ENCODE measurements at places on chromosomes 16 and 17.

- DNase-seq: no peak
These were observed 91.1 kb downstream of the C17orf67 start for GRCh38 chr17:56742601-56743000.

DNA sequence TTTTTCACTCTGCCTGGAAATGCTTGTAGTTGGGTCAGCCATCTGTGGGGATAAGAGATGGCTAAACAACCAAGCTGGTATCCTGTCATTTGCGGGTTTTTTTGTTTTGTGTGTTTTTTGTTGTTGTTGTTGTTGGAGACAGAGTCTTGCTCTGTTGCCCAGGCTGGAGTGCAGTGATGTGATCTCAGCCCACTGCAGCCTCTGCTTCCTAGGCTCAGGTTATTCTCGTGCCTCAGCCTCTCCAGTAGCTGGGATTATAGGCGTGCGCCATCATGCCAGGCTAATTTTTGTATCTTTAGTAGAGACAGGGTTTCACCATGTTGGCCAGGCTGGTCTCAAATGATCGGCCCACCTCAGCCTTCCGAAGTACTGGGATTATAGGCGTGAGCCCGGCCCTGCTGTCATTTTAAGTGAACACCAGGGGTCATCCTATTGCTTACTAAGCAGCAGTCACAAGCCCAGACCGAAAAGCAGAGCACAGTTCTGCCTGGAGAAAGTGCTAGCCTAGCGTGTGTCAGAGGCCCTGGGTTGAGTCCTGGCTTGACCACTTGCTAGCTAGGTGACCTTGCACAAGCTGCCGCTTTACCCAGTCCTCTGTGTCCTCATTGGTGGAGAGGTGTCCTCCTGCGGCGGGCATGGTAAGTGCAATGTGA is 4.6 kb downstream of the SMCR8 start:
- DNase-seq: peak; percentile 49

GRCh38 chr16:78537511-78537910 is 438.1 kb downstream of the WWOX start:
- DNase-seq: no peak

DNA sequence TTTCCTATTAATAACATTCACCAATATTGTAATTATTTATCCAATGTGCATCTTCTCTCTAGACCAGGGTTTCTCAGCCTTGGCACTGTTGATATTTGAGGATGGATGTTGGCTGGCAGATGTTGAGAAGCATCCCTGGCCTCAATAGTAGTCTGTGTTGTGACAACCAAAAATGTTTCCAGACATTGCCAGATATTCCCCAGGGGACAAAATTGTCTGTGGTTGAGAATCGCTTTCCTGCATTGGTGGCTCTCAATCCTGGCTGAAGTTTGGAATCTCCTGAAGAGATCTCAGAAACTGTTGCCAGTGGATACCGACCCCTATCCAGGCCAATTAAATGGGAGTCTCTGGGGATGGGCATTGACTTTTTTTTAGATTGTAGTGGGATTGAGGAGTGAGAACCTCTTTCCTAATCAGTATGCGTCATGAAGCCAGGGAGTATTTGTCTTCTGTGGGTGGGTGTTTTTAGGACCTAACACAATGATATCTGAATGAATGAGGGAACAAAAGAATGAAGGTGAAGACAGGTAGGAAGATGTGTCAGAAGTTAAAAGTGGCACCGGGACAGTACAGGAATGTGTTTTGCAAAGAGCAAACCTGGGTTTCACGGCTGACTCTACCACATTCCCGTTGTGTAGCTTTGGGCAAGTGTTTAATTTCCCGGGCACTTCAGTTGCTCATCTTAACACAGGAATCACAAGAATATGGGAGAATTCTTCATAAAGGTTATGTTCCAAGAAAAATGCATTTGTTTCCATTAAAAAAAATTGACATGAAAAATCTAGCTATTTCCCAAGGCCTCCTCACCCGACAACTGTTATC is 24.3 kb downstream of the HSD17B2 start:
- no peak for DNase-seq

DNA sequence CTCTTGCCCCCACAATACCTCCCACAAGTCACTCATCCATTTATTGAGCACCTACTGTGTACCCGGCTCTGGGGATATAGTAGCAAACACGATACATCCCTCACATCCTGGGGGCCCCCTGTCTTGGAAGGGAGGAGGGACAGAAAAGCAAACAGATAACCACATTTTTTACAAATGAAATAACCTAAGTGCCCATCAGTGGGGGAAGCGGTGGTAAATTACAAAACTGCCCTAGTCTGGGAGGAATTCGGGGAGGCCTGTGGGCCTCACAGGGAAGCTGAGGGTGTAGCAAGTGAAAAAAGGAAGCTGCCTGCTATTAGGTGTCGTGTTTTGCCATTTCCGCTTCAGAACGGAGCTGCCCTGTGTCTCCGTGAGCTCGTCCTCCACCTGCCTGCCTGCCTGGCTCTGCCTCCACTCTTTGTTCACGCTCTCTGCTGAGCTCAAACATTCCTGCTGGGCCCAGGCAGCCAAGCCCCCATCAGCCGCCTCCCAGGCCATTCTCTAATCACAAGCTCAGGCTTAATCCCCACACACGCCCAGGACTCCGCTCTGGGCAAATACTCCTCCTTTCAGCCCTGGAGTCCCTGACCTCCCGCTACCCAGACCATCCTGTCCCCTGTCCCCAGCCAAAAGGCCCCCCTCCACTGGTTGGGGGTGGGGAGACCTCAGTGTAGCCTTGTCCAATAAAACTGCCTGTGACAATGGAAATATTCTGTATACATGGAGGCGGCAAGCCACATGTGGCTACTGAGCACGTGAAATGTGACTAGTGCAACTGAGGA is 10.2 kb upstream of the SEC14L5 start:
- DNase-seq: no peak

DNA sequence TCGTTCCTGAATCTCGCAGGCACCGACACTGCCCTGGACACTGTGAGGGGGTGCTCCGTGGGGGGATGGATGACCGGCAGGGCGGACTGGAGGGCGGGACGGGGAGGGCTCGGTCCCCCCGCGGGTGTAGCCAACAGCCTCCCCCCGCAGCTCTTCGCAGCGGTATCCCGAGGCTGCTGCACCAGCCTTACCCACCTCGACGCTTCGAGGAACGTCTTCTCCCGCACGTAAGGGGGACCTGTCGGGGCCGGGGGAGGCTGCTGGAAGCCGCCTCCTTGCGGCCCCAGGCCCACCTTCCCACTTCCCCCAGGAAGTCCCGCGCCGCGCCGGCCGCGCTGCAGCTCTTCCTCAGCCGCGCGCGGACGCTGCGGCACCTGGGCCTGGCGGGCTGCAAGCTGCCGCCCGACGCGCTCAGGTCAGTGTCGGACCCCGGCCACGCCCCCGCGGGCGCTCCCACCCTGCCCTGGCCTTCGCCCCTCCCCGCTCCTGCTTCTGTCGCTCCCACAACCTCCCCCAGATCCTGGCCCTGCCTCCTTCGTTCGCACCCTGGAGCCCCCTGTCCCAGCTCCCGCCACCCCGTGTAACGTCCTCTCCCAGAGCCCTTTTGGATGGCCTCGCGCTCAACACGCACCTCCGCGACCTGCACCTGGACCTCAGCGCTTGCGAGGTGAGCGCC is 3.3 kb downstream of the CARMIL2 start:
- DNase-seq: no peak

- peak; percentile 93 for DNase-seq
These were observed 5.2 kb downstream of the ITPRIPL2 start for GRCh38 chr16:19118938-19119431.

DNA sequence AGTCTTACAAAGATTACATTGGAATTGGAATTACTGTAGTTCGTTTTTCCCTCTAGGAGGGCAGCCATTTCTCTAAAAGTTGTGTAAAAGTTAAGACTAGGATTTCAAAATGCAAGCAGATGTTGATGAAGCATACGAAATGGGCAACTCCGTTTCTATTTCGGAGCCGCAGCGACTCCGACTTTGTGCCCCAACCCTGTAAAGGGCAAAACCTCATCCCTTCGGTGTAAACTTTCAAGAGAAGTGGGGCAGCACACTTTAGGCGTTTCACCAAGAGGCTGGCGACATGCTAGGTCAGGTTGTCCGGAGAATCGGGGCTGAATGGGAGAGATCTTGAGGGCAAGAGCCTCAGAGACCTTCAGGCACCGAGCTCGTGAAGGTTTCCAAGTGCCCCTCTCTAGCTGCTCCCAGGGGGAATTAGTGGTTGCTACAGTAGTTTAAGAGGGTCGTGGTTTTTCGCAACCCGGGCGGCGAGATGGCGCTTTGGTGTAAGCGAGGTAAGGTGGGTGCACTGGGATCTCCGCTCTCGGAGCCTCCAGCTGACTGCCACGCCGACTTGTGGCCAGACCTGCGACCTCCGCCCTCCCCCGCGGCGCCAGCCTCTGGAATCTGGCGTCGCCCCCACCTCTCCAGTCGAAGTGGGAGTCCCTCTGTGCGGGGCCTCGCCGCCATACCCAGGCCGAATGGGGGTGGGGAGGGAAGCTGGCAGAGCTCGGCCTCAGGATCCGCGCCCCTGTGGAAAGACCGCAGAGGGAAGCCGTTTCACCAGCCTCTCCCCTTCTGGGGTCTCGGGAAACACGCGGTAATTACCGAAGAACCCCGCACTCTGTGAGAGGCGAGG is 1.0 kb upstream of the HEXIM2 start:
- DNase-seq: peak; percentile 72

- DNase-seq: no peak
These were observed 30.4 kb upstream of the SBK1 start for GRCh38 chr16:28261942-28262341.

GRCh38 chr17:82964851-82965341 is 114.5 kb upstream of the METRNL start:
- no peak for DNase-seq

- DNase-seq: peak; percentile 65
These were observed at the start of gene TLCD2 for GRCh38 chr17:1709971-1710806. Gene TLCD2 (minus strand): TSS chr17:1710377. CDS start chr17:1710242, 135 bp downstream.

- DNase-seq: no peak
These were observed 119.8 kb upstream of the CDC42EP4 start for GRCh38 chr17:73431401-73432205.

DNA sequence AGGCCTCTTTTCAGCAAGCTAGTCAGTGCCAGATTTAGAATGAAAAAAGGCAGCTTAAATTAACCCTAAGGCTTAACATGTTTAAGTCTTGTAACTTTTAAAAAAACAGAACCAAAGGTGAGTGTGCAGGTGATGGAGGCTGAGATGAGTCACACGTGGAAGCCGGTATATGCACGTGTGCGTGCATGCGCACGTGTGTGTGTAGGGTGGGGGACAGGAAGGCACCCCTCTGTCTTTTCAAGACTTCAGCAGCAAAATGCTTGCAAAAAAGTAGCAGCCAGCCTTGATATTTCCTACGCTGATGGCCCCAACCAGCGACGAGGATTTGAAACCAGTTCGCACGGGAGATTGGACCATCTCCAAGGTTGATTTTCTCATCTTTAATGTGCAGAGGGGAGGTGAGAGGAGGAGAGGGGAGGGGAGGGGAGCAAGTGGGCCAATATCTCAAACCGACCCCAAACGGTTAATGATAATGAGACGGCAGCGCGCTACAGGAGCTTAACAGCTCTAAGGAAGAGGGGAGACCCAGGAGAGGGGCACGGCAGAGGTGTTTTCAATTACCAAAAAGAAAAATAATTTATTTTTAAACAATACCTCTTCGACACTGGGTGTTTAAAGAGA is 154.7 kb downstream of the ZNF423 start:
- no peak for DNase-seq

GRCh38 chr17:69499318-69499717 is 84.8 kb downstream of the MAP2K6 start:
- peak; percentile 40 for DNase-seq

GRCh38 chr17:3033741-3034577 is 29.4 kb downstream of the OR1D5 start:
- no peak for DNase-seq

DNA sequence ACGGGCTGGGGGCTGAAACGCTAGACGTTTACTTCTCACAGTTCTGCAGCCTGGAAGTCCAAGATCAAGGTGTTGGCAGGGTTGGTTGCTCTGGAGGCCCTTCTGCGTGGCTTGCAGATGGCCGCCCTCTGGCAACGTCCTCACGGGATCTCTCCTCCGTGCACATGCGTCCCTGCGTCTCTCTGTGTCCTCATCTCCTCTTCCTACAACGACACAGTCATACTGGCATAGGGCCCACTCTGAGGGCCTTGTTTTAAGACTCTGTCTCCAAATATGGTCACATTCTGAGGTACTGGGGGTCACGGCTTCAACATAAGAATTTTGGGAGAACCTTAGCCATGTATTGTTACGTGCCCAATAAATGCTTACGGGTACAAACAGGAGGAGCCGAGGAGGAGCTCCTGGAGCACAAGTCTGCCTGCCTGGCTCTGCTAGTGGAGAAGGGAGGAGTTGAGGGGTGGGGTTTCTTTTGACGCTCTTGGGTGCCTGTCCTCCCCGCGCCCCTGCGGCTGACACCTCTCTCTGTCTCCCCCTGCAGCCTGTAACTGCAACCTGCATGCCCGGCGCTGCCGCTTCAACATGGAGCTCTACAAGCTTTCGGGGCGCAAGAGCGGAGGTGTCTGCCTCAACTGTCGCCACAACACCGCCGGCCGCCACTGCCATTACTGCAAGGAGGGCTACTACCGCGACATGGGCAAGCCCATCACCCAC is 141.1 kb downstream of the NTN1 start:
- no peak for DNase-seq

- DNase-seq: no peak
These were observed 26.2 kb downstream of the C16orf78 start for GRCh38 chr16:49399594-49400364.

- DNase-seq: no peak
These were observed 9.6 kb downstream of the POLR2C start for GRCh38 chr16:57471852-57472664.

- no peak for DNase-seq
These were observed 38.3 kb upstream of the ACSF3 start for GRCh38 chr16:89055313-89055712.

DNA sequence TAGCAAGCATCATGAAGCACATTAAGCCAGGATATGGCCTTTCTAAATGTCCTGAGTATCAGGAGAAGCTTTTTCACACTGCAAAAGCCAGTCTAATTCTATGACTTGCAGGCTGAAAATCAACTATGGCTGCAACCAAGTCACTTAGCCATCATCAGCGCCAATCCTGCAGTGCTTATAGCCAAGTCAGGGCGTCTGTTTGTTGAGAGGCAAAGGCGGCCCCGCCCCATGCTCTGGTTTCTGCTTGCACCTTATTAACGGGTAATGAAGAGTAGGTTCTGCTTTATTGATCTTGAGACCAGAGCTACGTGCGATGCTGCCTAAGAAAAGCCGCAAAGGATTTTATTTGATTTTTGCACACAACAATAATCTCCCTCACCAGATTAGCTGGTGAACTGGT is 88.4 kb downstream of the CDH13 start:
- no peak for DNase-seq
